ENCODE measurements at places on chromosomes 1 and 21.

DNA sequence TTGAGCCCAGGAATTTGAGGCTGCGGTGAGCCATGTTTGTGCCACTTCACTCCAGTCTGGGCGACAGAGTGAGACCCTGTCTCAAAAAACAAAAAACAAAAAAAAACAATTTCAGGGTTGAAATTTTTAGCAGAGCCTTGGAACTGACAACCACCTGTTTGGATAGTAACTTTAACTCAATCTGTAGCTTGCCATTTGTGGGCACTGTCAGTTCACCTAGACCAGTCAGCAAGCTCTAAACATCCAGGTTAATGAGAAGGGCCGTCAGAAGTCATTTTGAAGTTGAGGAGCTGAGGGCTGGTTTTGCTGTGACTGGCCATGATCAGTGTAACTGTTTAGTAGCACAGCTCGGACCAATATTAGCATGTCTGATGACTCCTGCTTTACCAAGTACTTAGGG, 8.4 kb downstream of the TRAPPC10 start:
- DNase-seq: no peak

- no peak for DNase-seq
Measured at GRCh38 chr1:116755681-116756080, 1.5 kb downstream of the CD2 start.

GRCh38 chr1:201881617-201882016, 7.1 kb upstream of the SHISA4 start:
- no peak for DNase-seq

- DNase-seq: no peak
Measured at GRCh38 chr1:204578867-204579664, 62.9 kb downstream of the MDM4 start.

DNA sequence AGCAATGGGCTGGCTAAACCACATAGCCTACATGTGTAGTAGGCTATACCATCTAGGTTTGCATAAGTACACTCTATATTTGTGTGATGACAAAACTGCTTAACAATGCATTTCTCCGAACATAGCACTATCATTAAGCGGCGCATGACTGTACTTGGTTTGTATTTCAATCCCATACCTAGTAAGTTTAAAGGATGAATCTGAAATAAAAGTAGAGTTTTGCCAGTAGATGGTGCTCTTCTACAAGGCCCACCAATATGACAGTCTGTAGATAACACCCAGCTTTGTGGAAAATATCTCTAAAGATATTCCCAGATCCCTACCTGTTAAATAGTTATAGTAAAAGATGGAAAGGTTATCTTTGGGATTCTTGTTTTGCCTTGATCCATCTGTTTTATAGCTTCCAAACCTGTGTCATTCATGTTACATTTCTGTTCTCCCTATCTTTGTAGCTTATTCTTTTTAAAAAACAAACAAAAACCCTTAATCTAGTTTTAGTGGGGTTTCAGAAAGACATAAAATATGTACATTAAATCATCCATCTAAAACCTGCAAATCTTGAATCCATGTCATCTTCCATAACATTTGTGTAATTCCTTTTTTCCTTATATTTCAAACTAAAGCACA, 33.9 kb upstream of the ASPM start:
- DNase-seq: peak; percentile 27

DNA sequence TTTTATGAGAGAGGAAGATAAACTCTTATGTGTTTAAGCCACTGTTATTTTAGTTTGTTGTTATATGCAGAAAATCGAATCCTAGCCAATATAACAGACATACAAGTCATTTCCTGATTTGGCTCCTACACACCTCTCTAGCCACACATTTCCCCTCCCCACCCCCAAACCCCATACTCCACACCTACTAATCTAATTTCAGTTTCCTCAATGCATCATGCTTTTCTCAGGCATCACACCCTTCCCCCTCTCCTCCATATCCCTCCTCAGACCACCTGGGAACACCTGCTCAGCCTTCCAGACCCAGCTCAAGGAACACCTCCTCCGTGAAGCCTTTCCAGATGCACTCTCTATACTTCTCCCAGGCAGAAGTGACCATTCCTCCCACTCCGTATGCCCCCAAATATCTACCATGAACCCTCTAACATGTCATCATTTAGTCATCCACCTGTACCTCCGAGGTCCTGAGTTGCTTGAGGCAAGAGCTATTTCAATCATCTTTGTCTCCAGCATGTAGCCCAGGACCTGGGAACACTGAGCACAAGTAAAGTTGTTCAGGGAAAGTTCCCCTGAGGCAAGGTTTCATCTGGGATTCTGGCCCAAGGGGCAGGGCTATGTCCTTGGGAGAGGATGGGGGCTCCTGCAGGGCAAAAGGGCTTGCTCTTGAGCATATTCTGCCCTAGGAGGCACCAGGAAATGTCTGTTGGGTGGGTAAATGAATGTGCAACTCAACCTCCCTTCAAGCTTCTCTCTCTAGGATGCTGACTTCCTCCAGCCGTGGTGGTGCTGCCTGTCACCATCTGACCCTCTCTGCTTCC, 126.8 kb downstream of the HIVEP3 start:
- DNase-seq: no peak

DNA sequence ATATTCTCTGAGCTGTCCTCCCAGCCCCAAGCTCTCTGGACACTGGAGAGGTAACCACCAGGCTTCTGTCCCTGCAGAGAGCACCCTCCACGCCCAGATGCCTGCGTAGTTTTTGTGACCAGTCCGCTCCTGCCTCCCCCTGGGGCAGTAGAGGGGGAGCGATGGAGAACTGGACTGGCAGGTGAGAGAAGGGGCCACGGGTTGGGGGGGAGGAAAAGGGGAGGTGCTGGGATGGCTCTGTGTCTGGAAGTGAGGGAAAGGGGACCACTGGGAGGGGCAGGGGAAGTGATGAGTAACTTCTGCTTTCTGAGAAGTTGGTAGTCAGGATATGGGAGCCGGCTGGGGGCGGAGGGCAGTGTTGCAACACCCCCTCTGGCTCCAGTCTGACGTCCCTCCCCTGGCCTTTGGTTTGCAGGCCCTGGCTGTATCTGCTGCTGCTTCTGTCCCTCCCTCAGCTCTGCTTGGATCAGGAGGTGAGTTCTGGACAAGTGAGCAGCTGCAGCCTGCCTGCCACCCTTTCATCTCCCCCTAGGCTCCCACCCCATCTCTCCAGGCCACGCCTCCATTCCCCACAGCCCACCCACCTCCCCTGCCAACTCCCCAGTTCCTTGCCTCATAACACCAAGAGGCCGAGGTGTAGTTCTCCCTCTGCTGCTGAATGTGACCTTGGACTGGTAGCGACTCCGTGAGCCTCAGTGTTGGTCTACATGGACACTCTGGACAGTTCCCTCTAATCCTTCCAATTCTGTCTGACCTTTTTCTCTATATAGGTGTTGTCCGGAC, 3.1 kb downstream of the ADAMTSL4 start:
- DNase-seq: no peak

- DNase-seq: no peak
Measured at GRCh38 chr1:70455291-70455690, 44.2 kb downstream of the CTH start.

- DNase-seq: no peak
Measured at GRCh38 chr1:175005085-175005783, 5.5 kb downstream of the CACYBP start.

GRCh38 chr21:38816400-38816977, 10.8 kb downstream of the ETS2 start:
- no peak for DNase-seq

GRCh38 chr1:244209955-244210354, 158.9 kb downstream of the ZBTB18 start:
- no peak for DNase-seq

DNA sequence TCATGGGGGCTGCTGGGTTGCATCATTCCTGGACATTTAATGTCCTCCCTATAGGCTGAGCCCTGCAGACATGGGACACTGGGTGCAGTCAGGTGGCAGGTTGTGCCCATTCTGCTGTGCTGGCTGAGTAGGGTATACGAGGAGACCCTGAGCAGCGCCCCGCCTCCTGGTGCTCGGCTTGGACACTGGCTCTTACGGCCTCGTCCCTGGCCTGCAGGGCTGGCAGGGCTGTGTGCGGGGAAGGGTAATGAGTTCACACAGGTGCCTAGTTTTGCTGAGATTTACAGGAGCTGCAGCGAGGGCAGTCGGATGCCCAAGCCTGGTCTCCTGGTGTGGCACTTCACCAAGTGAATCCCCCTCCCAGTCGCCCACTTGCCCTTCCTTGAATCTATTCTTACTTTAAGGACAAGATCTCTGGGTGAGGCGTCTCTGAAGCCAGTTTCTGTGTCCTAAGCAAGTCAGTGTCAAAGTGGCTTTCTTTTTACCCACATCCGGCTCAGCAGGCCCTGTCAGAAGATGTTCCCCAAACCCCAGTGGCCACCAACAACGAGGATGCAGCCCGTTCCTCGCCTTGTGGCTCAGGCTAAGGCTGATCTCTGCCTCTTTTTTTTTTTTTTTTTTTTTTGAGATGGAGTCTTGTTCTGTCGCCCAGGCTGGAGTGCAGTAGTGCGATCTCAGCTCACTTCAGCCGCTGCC, 73.2 kb downstream of the MAN1C1 start:
- DNase-seq: no peak

DNA sequence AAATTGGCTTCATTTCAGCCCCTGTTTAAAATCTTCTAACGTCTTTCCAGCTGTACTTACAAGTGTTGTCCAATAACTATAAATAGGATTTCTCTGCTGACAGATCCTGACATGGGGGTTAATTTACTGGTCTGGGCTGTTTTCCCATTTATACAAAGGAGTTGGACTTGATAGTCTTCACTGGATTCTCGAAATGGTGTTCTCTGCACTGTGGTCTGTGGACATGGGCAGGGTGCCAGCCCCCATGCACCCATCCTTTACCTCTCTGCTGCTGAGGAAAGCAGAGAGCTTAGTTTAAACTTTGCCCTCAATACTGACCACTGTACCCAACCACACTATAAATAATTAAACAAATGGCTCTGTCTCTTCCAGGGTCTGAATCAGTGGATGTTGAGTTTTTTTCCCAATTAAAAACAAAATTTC, 5.2 kb downstream of the DIO1 start:
- DNase-seq: no peak

DNA sequence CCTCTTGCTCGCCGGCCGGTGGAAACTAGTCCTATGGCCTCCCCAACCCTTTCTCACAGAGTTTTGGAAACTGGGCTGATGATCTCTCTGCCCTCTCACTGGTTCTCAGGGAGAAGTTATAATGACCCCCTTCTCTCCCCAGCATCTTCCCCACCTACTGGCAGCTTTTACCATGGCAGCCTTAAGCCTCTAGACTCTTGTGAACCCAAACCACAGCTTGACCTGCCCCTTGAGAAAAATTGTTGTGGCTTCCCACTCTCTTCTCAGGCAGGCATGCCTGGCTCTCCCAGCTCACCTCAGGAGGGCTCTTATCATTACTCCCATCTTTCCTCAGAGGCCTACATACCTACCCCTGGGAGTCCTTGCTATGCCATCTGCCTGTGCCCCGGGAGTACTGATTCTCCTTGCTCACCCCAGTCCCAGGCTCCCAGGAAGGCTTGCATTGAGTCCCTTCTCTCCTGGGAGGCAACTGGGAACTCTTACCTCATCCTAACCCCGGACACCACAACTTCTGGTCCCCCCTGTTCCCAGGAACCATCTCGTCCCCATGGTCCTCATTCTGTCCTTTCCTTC, 1.6 kb downstream of the NSUN4 start:
- DNase-seq: no peak

GRCh38 chr1:164651351-164651951, 92.5 kb downstream of the PBX1 start:
- DNase-seq: no peak

GRCh38 chr1:214857716-214858115, 224.8 kb upstream of the KCNK2 start:
- no peak for DNase-seq

- DNase-seq: no peak
Measured at GRCh38 chr21:45004059-45004422, 64.2 kb downstream of the SLX9 start.

- no peak for DNase-seq
Measured at GRCh38 chr21:42533963-42534355, 20.3 kb downstream of the SLC37A1 start.

DNA sequence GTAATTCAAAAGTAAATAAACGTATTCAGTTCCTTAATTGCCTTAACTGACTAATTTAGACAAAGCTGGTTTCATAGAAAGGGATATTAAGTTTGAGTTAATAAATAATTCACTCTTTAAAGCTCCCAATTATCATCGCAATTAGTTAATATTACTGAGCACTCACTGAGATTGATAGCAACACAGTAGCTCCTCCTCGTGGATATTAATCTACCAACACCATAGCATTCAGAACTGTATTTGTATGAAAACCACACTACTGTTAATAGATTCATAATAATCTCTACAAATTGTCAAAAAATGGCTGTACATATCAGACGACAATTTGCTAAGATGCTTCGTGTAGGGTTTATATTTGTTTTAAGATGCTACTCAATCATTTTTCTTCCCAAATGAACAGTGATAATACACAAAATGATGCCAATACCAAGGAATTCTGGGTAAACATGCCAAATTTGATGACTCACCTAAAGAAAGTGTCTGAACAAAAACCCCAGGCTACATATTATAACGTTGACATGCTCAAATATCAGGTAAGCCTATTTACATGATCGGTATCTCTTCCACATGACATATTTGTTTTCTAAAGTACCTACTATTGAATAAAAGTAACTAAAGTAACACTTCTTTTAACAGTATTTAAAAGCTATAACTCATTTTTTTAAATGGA, 18.8 kb upstream of the DYNLT5 start:
- DNase-seq: no peak

- no peak for DNase-seq
Measured at GRCh38 chr1:45393718-45394302, 53.6 kb upstream of the MUTYH start.

DNA sequence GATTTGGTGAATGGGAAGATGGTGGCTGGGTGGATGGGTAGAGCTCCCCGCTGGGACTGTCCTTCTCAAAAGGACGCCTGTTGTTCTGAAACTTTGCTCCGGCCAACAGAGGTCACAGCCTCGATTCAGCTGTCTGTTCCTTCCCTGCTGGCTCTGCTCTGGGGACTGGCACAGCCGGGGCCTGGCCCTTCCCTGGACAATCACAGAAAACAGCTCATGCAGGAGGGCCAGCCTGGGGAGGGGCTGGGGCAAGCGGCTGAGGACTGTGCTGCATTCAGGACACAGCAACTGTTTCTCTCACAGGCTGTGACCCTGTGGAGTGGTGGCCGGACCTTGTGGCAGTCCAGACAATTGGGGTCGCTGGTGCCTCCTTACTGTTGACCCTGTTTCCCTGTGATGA, 110.7 kb upstream of the TMEM51 start:
- DNase-seq: no peak

GRCh38 chr1:41812051-41812450, 106.7 kb downstream of the HIVEP3 start:
- DNase-seq: no peak

- DNase-seq: no peak
Measured at GRCh38 chr1:187310038-187310631, 481.4 kb downstream of the PLA2G4A start.

DNA sequence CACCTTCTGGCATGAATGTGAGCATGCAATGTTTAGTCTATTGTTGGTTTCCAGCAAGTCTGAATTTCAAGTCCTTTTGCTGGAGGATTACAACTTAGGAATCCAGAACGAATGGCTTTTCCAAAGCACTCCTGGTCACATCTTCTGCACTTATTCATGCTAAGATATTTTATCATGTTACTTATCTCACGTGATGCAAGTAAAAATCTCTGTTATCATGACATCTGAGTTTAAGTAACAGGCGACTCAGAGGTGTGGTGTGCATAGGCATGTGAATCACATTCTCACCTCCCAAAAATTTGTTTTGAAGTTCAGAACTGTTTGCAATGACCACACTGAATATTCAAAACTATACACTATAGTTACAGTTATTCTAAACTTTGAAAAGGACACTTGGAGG, 204.8 kb upstream of the FGGY start:
- no peak for DNase-seq

- DNase-seq: peak; percentile 61
Measured at GRCh38 chr1:19647643-19648042, 3.5 kb downstream of the NBL1 start.

All from naive thymus-derived CD4-positive, alpha-beta T cell (primary cell).